ENCODE measurements at places on chromosomes 4 and X.

DNA sequence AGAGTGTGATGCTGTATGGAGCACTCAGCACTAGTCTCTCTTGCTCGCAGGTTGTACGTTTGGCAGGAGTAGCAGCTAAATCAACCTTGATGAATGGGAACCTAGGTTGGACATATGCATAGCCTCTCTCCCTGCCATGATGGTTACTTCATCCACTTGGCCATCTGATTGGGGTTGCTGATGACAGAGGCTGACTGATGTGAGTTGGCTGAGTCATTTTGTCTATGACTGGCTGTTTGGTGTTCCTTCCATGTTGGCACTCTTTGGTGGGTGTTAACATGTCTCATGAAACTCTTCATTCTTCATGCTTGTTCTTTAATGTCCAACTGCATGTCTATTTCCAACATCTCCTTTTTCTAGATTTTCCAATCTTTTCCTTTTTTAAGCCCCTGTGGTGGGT, 31.6 kb upstream of the SPARCL1 start:
- no peak for DNase-seq

DNA sequence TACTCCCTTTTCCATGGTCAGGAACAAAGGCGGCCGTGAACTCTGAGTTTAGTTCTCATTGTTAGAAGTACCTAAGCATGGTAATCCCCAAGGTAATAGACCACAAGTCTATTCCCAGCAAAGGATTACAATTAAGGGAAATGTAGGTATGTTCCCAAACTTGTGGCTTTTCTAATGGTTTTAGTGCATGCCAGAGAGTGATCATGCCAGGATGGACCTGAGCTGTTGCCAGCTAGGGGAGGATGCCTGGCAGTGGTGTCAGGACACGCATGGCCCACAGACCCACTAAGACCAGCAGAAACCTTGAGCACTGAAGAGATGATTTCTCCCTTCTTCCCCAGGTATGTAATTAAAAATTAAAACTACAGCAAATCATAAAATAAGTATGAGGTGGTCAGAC, 60.8 kb downstream of the COQ2 start:
- DNase-seq, result no peak

DNA sequence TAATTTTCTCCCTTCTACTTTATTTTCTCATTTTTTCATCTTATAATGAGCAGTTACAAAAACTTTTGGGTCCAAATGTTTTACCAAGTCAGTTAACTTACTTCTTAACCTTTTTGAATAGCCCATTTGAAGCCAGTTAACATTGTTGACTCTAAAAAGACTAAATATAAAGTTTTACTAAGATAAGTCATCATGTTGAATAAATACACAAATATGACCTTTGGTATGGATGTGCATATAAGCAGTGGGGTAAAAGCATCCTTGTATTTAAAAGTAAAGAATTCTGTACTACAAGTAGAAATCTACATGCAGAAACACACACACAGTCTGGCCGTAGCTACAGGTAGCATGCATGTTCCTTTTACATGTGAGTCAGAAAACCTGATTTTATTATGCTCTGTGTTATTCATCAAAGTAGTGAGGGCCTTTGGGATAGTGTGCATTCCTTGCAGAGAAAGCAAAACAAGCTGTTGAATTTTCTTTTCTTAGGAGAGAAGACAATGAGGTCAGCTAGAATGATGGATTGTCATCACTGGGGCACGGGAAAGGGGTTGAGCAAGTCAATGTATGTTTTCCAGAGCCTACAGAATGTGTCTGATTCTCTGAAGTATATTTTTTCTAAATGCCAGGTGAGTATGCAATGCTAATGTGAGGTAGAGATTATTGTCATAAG, 533.2 kb upstream of the AGA start:
- DNase-seq, result no peak

- no peak for DNase-seq
Observed at GRCh38 chr4:126753592-126753991, 879.2 kb upstream of the INTU start.

DNA sequence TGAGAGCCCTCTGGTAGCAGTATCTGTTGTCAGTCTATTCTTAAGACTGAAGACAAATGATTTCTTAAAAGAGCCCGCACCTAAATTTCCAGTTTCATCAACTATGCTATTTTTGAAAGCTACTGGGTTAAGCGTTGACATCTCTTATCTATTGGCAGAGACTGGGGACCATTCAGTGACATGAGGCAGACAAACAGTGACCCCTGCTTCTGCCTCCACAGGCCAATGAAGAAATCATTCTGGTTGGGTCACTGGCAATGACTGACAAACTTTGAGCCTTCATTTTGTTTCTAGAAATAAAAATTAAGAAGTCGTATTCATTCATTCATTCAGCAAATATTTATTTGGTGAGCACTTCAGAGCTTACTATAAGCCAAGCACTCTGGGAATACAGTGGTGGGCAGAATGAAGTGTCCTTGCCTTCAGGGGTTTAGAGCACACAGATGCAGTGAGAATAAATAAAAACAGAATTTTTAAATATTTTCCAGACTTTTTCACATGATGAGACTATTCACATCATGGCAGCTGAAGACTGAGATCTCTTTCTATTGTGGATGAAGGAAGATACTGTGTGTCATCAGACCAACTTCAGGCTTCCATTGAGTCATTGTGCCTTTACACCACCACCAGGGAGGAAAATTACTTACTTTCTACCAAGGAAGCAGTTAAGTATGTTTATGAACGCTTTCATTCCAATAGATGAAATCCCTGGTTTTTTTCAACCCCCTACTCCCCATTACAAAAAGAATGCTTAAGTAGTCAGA, 36.0 kb downstream of the SORBS2 start:
- DNase-seq, result no peak

- DNase-seq, result no peak
Observed at GRCh38 chr4:513327-513726, 14.3 kb downstream of the PIGG start.

DNA sequence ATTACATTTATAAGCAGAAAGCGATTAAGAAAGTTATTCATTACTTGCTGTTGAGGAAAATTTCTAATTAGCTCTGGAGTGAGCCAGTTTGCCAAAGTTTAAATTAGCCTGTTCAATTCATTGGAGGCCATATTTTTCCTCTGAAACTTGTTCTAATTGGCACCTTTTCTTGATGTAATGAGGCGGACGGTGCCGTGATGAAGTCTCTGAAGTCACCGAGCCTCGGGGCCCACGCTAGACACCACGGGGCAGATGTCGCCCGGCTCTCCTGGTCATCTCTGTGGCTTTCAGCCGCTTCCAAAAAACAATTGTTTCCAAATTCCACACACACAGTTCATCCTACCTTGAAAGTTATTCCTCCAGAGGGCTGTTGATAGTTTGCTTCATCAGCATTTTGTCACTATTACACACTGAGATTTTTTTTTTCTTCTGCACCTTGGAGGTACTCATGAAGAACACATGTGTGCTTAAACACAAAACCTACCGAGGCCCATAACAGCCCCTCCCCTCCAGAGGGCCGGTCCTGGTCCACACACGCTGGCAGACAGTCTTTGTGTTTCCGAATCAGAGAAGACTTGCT, 3.9 kb upstream of the CTAG2 start:
- no peak for DNase-seq
